ENCODE measurements at places on chromosomes 1 and 21. TPM values are rescaled to one million over a fixed set of nuclear protein-coding genes. Genes with fewer than 3 reads are reported as not detected.

GRCh38 chr1:160993544-160994193 lies 27.3 kb downstream of the F11R start:
- DNase-seq, result peak; percentile 39

GRCh38 chr1:83791821-83792437 lies 207.0 kb downstream of the TTLL7 start:
- DNase-seq, result peak; percentile 38

DNA sequence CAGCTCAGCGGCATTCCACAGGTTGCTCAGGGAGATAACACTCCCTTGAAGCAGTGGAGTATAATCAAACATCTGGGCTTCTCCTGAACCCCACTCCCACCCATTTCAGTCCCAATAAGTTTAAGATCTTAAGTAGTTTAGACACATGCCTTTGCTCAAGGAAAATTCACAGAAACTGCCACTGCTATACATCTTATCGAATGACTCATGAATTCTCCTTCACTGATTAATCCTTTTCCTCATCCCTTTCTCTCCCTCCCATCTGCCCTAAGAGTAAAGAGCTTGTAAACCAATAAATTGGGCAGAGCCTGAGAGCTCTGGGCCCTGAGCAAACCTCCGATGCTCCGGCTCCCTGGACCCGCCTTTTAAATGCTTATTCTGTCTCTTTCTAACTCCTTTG lies 10.2 kb downstream of the VN1R5 start:
- DNase-seq, result no peak

The FAM177B gene
- not detected for total RNA-seq

The PRAMEF27 gene
- total RNA-seq, result not detected

The CD46 gene
- total RNA-seq, result 175 TPM

All from astrocyte (in vitro differentiated cells and primary cell).